ENCODE measurements at places on chromosomes 13 and 19.

GRCh38 chr13:67023130-67023876 is 206.8 kb downstream of the PCDH9 start:
- DNase-seq: peak; percentile 51

DNA sequence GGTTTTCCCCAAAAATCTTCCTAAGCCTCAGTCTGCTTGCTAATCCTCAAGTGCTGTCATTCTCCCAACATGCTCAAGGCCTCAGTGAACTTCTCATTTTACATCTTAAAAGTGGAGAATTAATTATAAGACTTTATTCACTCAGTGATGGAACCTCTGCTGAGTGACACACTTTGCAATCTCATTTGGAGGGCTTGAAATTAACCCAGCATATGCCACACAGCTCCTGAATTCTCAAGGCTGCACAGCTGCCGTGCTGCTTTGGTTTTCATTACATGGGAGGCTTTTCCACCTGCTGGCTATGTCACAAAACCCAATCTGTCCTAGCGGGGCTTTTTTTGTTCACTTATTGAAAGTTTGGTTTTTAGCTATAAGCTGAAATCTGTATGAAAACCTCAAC is 28.3 kb upstream of the SERPINE3 start:
- DNase-seq: no peak

DNA sequence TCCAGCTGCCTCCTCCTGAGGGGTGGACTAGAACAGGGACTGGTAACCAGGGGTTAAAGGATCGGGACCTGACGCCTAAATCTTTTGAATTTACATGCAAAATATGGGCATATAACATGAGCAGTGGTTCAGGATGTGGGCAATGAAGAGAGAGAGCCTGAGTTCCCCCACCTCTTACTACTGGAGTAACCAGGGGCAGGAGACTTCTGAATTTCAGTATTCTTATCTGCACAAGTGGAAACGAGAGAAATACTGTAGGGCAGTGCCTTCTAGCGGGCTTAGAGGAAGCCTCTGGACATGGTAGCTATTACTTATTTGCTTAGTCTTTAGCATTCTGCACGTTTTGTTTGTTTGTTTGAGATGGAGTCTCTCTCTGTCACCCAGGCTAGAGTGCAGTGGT is 26.3 kb downstream of the BCAT2 start:
- no peak for DNase-seq

- no peak for DNase-seq
Observed at GRCh38 chr13:111526922-111527321, 206.5 kb downstream of the TEX29 start.

DNA sequence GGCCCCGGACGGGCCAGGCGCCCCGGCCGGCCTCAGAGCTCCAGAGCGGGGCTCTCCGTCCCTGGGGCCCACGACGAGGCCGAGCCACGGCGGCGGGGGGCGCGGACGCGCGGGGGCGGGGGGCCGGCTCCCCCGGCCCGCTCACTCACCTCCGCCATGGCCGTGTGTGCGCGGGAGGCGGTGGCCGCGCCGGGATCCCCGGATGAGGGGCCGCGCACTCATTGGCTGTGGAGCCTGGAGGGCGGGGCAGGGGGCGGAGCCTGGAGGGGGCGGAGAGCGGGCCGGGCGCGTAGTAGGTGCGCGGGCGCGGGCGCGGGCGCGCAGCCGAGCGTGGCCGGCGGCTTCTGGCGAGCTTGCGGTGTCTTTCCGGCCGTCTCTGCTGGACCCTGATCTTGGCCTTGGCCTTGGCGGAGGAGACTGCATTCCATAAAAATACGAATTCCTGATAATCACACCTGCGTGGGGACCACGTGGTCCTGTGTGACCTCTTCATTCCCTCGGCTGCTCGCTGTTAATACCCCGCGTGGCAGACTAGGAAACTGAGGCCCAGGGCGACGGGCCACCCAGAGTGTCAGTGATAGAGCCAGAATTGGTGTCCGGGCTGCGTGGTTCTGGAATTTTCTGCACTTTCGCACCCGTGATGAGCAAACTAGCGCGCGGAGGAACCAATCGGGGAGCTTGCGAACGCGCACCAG is at the start of gene MIER2:
MIER2 (minus strand) TSS at position 172 of the 695 bp plus-strand sequence; CDS start at position 158, 14 bp downstream.
- DNase-seq: peak; percentile 75

GRCh38 chr19:45613926-45614725 is 12.1 kb upstream of the GPR4 start:
- no peak for DNase-seq

DNA sequence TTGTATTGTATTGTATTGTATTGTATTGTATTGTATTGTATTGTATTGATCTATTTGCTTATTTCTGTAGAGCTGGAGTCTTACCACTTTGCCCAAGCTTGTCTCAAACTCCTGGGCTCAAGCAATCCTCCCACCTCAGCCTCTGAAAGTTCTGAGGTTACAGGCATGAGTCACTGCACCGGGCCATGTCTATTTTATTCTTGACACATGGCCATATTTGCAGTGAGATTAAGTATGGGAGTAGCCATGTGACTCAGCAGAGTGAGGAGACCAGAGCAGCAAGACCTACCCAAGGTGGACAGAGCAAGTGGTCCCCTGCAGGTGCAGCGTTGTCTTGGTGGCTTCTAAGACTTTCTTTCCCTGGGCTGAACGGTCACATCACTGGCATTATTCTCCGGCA is 49.1 kb upstream of the UBAC2 start:
- no peak for DNase-seq

GRCh38 chr13:44280456-44280855 is 93.2 kb upstream of the SERP2 start:
- DNase-seq: no peak

GRCh38 chr19:58154679-58155648 is 4.4 kb upstream of the ZNF329 start:
- DNase-seq: peak; percentile 86

GRCh38 chr19:47186446-47187334 is 44.3 kb downstream of the BBC3 start:
- no peak for DNase-seq

- DNase-seq: no peak
Observed at GRCh38 chr19:28213470-28214082, 999.4 kb downstream of the UQCRFS1 start.

- peak; percentile 37 for DNase-seq
Observed at GRCh38 chr19:18644196-18645034, 7.6 kb downstream of the KLHL26 start.

DNA sequence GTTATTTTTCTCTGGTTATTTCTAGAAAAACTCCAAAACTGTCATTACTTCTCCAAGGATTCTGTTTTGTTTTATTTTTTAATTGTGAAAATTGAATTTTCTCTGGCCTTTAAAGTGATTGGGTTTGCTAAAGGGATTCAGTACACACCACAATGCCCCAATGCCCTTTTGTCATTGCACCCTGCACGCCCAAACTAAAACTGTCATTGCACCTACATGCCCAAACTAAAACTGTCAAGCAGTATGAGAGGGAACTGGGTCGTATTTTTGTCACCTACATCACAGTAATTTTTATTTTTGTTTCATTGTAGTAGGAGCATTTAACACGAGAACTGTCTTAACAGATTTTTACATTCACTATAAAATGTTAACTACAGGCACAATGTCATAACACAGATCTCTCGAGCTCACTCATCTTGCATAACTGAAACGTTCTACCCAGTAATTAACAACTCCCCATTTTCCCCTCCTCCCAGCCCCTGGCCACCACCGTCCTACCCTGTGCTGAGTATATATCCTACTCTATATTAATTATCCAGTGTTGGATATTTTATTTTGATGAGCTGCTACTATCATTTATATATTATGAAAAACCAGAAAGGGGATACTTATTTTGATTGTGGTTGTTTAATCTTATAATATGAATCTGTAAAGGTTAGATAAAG is 7.2 kb downstream of the NALCN start:
- no peak for DNase-seq

DNA sequence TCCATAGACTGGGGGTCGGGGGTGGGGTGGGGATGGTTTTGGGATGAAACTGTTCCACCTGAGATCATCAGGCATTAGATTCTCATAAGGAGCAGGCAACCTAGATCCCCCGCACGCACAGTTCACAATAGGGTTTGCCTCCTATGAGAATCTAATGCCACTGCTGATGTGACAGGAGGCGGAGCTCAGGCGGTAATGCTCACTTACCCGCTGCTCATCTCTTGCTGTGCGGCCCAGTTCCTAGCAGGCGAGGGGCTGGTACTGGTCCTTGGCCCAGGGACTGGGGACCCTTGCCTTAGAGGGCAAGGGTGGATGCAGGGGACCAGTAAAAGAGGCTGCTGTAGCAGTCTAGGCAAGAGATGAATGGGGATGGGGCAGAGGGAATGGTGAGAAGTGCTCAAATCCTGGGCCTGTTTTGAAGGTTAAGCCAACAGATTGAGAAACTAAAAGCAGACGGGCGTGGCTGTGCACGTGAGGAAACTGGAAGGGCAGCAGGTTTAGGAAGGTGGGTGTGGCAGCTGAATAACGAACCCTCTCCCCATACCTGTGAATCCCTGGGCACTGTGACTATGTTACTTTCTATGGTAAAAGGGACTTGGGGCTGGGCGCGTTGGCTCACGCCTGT is 1.5 kb upstream of the ERICH4 start:
- DNase-seq: no peak

- DNase-seq: peak; percentile 58
Observed at GRCh38 chr13:79541426-79542049, 60.6 kb downstream of the NDFIP2 start.

DNA sequence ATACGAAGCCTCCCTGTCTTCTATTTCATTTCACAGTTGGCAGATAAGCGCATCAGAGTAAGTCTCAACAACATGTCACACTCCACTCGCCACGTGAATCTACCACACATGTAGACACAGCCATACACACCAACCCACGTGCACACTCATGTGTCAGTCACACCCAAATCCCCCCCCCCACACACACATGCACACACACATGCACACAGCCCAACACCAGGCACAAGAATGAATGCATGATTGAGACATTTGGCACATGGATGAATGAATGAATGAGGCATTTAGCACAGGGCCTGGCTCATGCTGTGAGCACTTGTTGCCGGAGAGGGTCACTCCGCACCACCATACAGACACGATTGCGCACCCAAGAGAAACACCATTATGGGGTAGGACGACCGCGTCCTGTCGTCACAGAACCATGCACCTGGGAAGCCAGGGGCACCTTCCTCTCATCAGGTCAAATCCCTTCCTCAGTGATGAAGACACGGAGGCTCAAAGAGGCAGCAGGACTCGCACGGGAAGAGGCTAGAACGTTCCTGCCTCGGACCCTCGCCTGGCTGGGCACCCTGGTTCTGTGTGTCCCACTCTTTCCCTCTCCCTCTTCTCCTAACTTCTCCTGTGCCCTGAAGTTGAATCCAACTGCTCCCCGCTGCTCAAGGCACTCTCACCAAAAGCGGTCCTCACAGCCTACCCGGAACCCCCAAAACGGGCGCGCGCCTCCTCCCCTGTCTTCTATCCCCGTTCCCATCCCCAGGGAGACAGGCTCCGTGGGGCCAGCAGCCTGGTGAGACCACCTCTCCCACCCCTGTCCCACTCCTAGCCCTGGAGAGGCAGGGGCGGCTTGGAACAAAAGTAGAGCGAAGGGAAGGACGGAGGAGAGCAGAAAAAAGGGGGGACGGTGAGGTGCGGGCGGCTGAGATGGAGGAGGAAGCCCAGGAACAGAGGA is 1.3 kb downstream of the MEIS3 start:
- DNase-seq: no peak

DNA sequence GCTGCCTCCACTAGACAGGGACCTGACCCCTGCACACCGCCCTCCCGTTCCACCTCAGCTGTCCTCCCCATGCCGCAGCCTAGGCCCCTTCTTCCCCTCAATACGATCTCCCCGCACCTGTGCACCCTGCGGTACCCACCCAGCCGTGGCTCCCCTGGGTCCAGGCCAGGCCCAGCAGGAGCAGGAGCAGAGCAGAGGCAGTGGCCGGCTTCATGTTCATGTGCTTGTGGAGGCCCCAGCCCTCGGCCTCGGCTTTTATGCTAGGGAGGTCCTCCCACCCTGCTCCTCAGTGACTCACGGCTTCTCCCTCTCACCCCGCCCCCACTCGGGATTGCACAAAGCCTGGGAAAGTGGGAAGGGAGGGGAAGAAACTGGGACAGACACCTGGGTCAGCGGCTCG is 11.4 kb upstream of the KRTDAP start:
- DNase-seq: no peak

DNA sequence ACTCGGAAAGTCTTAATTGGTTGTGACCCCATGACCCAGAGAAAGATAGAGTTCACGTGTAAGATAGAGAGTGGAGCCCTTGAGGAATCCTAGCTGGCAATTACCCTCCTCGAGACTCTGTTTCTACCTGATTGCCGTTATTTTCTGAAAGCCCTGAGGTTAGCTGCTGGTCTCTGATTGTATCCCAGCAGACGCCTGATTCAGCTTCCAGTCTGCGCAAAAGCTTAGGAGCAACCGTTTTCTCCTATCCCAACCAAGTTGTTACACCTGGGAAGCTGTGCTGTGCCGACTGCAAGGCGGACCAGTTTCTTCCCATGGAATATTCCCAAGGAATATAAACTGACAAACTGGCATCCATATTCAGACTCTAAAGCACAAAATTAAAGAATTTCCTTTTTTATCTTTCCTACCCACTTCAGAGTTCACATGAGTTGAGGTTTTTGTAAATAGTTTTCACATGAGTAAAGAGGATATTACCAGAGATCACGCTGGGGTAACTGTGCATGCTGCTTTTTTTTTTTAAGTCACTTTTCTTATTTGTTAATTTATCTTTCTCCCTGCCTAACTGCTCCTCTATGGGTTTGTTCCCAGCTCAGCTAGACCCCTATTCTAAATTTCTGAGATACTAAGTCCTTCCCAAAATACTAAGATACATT is 1.5 kb upstream of the TRPC4 start:
- DNase-seq: peak; percentile 43

- no peak for DNase-seq
Observed at GRCh38 chr13:97112446-97113152, 109.5 kb upstream of the MBNL2 start.
